Thymus (tissue), 14 donors: ENCODE measurements at places on chromosomes 2 and 18. TPM values are rescaled to one million over a fixed set of nuclear protein-coding genes. Genes with fewer than 3 reads are reported as not detected.

GRCh38 chr2:144835634-144836350 lies 315.9 kb upstream of the ZEB2 start:
- H3K27ac ChIP-seq = no peak overlapping the region
- H3K4me1 ChIP-seq = no peaks in the 10 kb centered on the region
- no peaks in the 10 kb centered on the region for H3K27me3 ChIP-seq
- no peak overlapping the region for H3K4me3 ChIP-seq
- DNase-seq = no peak

DNA sequence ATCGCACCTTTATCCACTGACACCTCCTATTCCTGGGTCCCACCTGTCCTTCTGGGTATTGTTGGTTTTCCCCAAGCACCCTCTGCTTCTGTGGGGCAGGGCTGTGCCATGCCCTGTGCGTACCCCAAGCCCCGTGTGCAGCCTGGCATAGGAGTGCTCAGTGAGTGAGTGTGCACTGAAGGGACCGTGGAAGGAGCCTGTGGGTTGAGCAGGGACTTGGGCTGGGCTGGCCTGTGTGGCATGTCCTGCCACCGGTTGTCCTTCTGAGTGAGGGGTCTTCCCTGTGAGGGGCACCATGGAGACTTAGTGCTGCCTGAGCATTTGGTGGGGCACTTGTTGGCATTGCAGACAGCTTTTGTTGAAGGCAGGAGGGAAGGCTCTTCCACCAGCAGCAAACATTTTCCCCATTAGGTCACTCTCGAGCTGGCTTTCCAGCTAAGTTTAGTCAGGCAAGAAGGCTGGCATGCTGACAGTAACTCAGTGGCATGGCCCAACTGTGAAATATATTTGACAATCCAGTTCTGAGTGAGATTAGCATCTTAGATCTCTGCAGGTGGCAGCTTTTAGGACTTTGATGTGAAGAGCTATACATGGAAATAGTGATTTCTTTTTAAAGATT lies 64.7 kb downstream of the LPIN1 start:
- DNase-seq = no peak
- H3K27me3 ChIP-seq = no peaks in the 10 kb centered on the region
- no peak overlapping the region for H3K27ac ChIP-seq
- peaks cover 36% of the 10 kb centered on the region for H3K36me3 ChIP-seq

DNA sequence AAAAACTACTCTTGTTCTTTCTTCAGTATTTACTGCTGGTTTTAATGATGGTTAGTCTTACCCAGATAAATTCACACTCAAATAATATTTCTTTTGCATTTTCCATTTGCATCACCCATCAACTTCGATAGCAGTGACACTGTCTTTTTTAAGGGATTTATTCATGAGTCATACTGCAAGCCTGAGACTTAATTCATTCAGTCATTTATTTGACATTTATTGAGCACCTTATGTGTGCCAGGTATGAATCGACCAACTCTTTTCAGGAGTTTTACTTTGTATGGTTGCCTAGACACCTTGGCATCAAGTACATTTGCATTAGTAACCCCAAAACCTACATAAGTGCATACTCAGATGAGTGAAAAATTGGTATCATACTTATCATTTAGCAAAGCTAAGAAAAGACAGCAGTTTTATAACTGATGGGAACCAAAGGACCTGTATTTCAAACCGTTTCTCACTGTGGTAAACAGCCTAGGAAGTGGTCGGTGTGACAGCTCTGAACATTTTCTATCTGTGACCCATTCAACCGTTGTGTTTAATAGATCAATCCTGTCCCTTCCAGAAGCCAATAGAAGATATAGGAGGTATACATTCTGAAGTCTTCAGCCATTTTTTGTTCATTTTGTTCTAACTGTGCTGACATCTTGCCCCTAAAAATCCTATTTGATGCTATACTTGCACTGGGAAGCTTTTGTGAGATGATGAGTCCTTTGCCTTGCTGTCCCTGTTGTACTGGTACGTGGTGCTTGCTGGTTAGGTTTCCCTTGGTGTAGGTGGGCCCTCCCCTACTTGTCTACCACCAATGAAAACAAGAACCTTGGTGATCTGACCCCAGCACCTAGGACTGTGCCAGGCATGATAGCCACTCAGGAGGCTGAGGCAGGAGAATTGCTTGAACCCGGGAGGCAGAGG lies 484.7 kb upstream of the RAB12 start:
- H3K4me3 ChIP-seq = no peak overlapping the region
- no peak overlapping the region for H3K27ac ChIP-seq
- H3K27me3 ChIP-seq = no peaks in the 10 kb centered on the region
- DNase-seq = no peak

FLACC1 gene
- total RNA-seq = 1.7 TPM

DNA sequence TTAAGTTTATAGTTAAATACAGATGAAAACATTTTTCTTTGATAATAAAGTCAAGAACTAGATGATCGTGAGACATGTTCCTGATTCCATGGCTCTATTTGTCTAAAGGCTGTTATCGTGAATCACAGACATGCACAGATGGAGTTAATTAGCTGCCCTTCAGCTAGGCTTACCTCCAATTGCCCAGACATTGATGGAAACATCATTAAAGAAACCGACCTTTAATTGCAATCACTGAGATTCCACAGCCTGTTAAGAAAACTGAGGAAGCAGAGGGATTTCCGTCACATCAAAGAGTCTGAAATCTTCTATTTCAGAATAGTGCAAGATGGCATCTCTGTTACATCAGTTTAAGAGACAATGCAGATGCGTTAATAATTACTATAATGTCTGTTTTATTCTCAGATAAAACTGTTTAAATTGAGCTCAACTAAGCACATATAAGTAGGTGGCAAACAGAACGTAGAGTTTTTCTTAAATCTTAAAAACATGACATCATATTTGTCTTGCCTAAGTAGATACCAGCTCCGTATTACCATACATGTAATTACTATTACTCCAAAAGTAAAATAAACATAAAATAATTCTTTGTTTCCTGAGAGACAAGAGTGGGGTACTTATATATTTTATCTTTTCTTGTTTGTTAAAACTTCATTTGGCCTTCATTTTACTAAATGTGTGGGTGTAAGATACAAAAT lies 23.9 kb upstream of the CRACDL start:
- no peak overlapping the region for H3K27ac ChIP-seq
- no peaks in the 10 kb centered on the region for H3K27me3 ChIP-seq
- H3K4me3 ChIP-seq = no peak overlapping the region
- DNase-seq = no peak
- H3K36me3 ChIP-seq = no peaks in the 10 kb centered on the region
- no peaks in the 10 kb centered on the region for H3K4me1 ChIP-seq

DNA sequence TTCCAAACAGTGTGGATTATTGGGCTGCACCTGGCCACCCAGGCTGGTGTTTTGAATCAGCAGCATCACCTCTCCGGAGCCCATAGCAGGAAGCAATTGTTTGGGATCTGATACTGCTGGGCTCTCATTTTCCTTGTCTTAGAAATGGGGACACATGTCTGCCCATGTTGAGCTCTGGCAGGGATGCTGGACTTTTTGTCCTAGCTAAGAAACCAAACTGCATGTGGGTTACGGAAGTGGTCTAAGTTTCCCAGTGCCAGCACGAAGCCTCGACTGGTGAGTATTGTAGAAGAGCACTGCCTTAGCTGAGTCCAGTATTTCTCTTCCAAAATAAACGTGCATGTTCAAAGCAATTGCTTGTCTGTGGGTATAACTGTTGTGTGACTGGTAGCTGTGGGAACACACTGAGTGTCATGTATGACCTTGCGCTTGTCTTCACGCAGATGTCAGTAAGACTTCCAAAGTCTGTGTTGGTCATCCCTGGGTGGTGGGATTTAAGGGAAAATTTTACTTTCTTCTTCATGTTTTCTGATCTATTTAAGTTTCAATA lies 43.6 kb downstream of the SH3RF3 start:
- no peak for DNase-seq
- no peak overlapping the region for H3K4me3 ChIP-seq
- H3K27ac ChIP-seq = no peak overlapping the region
- H3K4me1 ChIP-seq = no peaks in the 10 kb centered on the region

DNA sequence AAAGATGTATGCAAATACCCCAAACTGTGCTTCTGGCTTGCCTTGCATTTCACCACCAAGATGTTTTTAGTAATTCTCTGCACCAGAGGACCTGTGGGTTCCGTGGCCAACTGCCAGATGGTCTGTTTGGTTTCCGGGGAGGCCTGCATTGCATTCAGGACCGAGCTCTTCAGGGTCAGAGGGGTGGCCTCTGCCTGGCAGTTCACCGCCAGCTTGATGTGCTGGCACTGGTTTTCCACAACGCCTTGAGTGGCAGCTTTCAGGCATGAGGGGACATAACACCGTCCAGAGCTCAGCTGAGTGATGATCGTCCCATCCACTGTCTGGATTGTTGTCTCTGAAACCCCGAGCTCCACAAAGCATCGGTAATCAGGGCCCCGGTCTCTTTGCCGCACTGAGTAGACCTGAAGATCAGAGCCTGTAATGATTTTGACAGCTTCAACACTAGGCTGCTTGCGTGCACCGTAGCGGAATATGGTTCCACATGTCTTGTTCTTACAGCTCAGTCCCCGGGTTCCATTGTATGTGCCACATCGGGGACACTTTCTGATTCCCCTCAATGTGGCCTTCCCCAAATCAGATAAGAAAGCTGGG lies 9.4 kb downstream of the C2orf42 start:
- peaks cover 48% of the 10 kb centered on the region for H3K36me3 ChIP-seq
- no peaks in the 10 kb centered on the region for H3K4me1 ChIP-seq
- no peak for DNase-seq
- no peaks in the 10 kb centered on the region for H3K27me3 ChIP-seq
- H3K27ac ChIP-seq = no peak overlapping the region

DNA sequence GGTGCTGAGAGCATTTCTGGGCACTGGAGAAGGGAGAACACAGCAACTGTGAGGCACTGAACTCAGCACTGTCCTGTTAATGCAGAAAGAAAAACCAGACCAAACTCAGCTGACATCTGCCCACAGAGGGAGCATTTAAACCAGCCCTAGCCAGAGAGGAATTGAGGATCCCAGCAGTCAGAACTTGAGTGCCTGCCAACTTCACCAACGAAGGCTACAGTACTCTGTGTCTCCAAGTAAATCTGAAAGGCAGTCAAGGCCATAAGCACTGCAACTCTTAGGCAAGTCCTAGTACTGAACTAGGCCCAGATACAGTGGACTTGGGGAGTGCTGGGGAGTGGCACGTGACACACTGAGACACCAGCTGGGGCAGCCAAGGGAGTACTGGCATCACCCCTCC lies 176.2 kb upstream of the ZC3H15 start:
- H3K36me3 ChIP-seq = no peaks in the 10 kb centered on the region
- no peaks in the 10 kb centered on the region for H3K27me3 ChIP-seq
- no peak for DNase-seq
- H3K4me1 ChIP-seq = no peaks in the 10 kb centered on the region
- no peak overlapping the region for H3K27ac ChIP-seq
- H3K4me3 ChIP-seq = no peak overlapping the region

DNA sequence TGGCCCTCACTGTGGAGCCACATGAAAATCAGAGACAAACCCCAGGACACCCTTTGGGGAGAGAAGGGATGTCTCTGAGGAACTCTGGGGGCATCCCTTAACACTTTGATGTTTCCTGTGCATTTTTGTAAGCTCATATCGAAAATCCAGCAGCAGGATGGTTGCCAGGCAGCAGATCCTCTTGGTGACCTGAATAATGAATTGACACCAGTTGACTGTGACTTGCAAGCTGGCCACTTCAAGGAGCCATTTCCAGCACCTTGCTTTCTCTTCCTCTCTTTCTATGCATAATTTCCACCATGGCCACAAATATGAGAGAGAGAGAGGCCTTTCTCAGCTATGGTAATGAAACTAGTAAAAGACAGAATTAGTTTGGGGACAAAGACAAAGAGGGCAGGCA lies 91.7 kb downstream of the NRP2 start:
- DNase-seq = no peak
- H3K4me1 ChIP-seq = peaks cover 25% of the 10 kb centered on the region
- no peak overlapping the region for H3K4me3 ChIP-seq
- H3K27me3 ChIP-seq = no peaks in the 10 kb centered on the region

IL18RAP gene
- 3.7 TPM for total RNA-seq

DNA sequence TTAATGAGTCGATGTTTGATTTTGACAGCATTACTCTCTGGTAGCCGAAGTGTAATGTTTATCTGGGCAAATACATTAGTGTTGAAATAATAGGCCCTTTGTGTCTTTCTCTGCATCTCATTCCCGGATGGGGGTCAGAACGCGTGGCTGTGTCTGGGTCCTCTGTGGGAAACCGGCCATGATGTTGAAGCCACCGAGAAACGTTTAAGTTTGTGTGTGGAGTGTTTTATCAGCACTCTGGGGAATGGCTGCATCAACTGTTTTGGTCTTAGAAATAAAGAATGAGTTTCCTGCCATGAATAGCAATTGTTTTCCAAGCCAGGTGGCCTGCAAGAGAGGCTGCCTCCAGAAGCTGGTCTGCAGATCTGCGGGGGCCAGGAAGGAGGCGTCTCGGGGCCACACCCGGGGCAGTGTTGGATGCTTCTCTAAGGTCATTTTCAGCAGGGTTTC lies 69.7 kb downstream of the RNF144A start:
- no peak overlapping the region for H3K4me3 ChIP-seq
- H3K4me1 ChIP-seq = no peaks in the 10 kb centered on the region
- H3K27me3 ChIP-seq = no peaks in the 10 kb centered on the region
- no peaks in the 10 kb centered on the region for H3K36me3 ChIP-seq
- no peak overlapping the region for H3K27ac ChIP-seq
- no peak for DNase-seq

SIGLEC15 gene
- total RNA-seq = 0.42 TPM

GRCh38 chr2:35989040-35989439 lies 366.5 kb upstream of the CRIM1 start:
- no peak overlapping the region for H3K4me3 ChIP-seq
- H3K27ac ChIP-seq = no peak overlapping the region
- no peak for DNase-seq

RAMP1 gene
- 6.3 TPM for total RNA-seq

APCDD1 gene
- total RNA-seq = 1.9 TPM

- no peaks in the 10 kb centered on the region for H3K4me1 ChIP-seq
- no peaks in the 10 kb centered on the region for H3K36me3 ChIP-seq
- no peak overlapping the region for H3K27ac ChIP-seq
- H3K4me3 ChIP-seq = no peak overlapping the region
These were observed 41.9 kb upstream of the ITPRID2 start for GRCh38 chr2:181849601-181850000.

GRCh38 chr2:234982096-234982834 lies 30.4 kb downstream of the SH3BP4 start:
- DNase-seq = no peak
- no peaks in the 10 kb centered on the region for H3K36me3 ChIP-seq

GRCh38 chr2:98821629-98822135 lies 90.8 kb upstream of the MGAT4A start:
- no peak overlapping the region for H3K4me3 ChIP-seq
- DNase-seq = no peak
- no peaks in the 10 kb centered on the region for H3K36me3 ChIP-seq
- H3K4me1 ChIP-seq = peaks cover 5% of the 10 kb centered on the region

- H3K36me3 ChIP-seq = no peaks in the 10 kb centered on the region
- no peaks in the 10 kb centered on the region for H3K27me3 ChIP-seq
- no peaks in the 10 kb centered on the region for H3K4me1 ChIP-seq
- no peak for DNase-seq
These were observed 69.4 kb downstream of the AGAP1 start for GRCh38 chr2:235563056-235563910.

CHRNG gene
- 0.57 TPM for total RNA-seq
